H54 (cell line): ENCODE measurements at places on chromosomes 6 and 20.

DNA sequence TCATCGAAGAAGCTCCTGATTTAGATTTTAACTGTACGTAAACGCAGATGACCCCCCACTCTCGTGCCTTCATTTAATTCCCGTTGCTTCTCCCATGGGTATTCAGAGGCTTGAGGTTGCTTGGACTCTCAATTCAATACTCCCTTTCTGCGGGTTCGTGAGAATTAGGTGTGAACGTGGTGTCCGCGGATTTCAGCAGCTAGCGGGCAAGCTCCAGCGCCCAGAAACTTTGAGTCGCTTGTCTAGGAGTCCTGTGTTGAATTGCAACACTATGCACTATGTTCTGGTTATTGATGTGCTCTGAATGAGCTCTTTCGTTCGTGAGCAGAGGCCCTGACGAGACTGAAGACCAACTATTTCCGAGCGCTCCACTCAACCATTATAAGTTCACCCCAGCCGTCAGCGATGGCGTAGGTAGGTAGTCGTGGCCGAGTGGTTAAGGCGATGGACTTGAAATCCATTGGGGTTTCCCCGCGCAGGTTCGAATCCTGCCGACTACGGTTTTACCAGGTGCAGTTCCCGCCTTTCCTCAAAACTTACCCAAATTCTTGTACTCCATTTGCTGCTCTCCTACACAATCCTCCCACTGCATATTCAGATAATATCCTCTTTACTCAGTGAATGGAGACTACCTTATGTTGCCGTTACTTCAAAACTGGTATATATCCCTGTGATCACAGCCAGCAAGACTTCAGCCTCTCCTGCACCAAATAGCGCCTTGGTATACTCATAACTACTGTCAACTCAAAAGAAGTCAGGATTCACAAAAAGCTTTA, 72.6 kb upstream of the ZNF184 start:
- no peak for DNase-seq

DNA sequence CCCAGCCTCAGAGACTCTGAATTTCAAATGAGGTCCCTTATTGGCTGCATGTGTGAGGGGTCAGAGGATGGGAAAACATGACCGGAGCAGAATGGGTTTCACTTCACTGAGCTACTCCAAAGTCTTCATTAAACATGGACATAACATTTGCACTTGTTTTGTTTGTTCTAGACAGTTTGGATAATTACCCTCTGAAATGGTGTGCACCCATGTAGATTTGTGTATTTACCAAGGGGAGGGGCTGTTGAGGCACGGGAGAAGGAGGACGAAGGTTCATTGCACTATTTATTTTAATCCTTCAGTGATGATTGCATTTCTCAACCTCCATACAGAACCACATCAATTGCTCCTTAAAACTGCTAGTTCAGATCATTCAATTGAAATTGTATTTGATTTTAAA, 364.2 kb downstream of the TFAP2B start:
- no peak for DNase-seq

GRCh38 chr6:40340196-40340595, 247.0 kb downstream of the LRFN2 start:
- no peak for DNase-seq

DNA sequence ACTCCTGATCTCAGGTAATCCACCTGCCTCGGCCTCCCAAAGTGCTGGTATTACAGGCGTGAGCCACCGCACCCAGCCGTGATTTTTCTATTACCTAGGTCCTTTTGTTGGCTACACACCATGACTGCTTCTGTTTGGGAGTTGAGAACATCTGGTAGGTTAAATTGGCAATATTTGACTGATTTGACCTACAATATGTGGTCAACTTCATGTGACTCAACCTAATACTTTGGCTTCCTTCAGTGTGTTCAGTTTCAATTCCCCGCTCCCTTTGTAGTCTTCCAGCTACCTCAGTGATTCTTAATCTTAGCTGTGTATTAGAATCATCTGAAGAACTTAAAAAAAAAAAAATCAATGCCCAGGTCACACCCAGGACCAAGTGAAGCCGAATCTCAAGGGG, 47.4 kb downstream of the MYB start:
- DNase-seq, result no peak

- no peak for DNase-seq
Measured at GRCh38 chr6:127298475-127298874, 31.8 kb downstream of the RNF146 start.

- no peak for DNase-seq
Measured at GRCh38 chr6:125970760-125971159, 14.2 kb downstream of the HINT3 start.

- DNase-seq, result no peak
Measured at GRCh38 chr6:142958343-142958742, 13.4 kb upstream of the HIVEP2 start.

GRCh38 chr20:52975803-52976531, 3.8 kb downstream of the TSHZ2 start:
- no peak for DNase-seq

DNA sequence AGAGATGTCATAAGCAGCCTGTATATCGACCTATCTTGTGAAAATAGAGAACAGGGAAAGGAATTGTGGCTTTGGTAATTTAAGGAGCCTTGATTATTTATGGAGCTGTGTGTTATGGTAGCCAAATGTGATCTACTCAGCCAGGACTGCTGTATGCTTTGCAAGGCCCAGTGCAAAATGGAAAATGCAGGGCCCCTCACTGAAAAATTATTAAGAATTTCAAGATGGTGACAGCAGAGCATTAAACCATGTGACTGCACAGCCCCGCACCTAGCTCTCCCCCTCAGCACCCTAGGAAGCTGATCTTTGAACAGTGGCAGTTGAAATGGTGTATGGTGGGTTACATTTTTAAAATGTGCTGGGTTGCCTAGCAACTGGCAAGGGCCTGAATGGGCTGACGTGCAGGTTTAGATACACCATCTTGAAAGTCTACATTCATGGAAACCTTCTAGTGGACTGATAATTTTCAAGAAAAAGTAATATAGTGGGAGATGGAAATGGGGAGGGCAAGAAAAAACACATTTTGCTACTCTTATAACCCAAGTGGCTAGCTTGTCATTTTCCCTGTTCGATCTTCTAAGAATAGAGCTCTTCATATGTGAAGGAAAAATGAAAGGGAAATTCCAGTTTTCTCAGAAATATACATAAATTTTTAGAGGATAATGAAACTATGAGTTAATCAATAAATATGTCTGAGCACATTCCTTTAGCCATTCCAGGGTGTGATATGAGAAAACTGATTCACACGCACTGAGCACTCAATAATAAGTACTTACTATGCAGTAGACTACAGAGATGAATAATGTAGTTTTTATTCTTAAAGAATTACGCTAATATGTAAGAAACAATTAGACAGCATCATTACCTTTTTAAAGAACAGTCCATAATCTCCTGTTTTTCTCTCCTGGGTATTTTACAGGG, 208.0 kb downstream of the ARHGAP18 start:
- no peak for DNase-seq

GRCh38 chr6:32113386-32114352, 4.5 kb upstream of the TNXB start:
- peak; percentile 83 for DNase-seq

DNA sequence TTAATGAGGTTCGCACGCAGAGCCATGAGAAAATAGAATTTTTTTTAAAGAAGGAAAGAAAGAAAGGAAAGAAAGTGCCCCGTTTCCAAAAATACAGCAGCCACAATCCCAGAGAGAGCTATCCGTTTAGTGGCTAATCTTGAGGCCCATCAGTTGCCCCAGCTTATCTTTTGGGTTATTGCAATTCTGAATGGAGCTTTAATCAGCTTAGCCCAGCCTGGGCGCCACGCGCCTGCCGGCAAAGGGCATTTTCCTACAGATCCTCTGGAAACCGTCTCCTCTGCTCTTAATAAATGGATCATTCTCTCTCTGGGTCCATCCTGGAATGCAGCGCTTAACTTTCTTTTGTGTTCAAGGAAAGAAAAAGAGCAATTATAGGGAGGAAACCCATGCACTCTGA, 413.3 kb downstream of the MAFB start:
- no peak for DNase-seq

DNA sequence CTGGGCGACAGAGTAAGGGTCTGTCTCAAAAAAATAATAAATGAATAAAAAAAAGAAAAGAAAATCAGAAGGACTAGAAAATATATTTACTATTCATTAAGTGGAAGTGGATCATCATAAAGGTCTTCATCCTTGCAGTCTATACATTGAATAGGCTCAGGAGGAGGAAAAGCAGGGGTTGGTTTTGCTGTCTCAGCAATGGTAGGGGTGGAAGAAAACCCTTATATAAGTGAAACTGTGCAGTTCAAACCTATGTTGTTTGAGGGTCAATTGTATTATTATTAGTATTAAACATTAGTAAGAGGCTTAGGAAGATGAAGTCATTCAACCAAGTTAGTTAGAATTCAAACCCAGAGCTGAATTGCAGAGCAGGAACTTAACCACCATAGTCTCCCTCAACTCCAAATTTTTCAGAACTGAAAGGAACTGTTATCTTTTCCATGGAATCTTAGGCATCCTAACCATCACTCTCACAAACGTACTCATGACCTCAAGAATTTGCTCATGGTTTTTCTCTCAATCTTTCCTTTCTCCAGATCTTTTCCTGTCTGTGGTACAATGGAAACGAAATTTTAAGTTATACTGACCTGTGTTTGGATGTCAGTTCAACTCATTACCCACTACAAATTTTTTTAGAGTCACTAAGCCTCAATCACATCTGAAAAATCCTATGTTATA, 7.7 kb upstream of the SMIM13 start:
- peak; percentile 33 for DNase-seq

GRCh38 chr6:31965700-31966099, 6.2 kb downstream of the DXO start:
- no peak for DNase-seq

DNA sequence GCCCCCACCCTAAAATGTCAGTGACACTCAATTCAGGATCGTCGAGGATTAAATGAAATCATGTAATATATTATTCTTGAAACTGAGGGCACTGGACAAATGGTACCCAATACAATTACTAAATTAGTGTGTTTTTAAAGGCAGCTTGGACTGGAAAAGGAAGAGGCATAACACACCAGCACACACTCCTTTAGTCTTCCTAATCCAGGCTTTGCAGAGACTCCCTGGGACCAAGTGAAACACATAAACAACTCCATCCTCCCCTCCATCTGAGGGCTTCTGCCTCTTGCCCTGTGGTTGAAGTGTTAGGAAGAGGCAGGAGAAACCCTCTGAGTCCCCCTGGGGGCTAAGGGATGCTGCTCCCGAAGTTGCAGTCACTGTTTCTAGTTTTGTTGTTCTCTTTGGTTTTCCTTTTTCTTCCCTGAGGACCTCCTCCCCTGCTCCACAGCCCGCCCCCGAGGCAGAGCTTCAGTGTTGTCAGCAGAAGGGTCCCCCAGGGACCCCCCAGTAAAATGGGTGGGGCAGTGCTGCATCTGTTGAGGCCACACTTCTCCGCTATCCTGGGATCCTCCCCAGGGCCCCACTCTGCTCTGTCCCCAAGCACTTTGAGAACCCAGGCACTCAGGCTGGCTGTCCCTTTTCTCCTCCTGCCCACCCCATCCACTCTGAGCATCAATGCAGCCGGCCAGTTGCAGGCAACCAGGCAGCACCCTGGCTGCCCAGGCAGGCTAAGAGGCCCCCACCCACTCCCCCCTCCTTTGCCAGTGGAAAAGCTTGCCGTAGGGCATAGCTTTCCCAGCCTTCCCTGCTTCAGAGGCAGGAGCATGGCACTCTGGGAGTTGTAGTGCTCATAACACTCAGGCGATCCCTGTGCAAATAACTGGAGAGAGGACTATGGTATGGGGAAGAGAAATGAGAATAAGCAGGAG, 5.9 kb downstream of the TMEM63B start:
- peak; percentile 88 for DNase-seq

DNA sequence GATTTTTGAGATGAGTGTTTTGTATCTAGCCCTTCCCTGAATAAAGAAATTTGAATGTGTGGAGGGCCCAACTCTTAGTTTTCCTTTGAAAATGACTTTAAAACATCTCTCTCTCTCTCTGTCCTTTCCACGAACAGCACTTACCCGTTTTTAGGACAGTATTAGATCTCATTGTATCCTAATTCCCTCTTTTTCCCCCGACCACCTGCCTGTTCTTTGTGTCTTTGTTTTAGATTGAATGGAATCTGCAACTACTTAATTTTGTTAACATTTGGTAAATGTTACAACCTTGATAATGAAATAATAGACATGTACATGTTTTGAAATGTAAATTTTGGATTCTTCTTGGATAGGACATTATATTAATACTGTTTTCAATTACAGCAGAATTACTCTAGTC, 3.1 kb downstream of the DSP start:
- DNase-seq, result no peak

DNA sequence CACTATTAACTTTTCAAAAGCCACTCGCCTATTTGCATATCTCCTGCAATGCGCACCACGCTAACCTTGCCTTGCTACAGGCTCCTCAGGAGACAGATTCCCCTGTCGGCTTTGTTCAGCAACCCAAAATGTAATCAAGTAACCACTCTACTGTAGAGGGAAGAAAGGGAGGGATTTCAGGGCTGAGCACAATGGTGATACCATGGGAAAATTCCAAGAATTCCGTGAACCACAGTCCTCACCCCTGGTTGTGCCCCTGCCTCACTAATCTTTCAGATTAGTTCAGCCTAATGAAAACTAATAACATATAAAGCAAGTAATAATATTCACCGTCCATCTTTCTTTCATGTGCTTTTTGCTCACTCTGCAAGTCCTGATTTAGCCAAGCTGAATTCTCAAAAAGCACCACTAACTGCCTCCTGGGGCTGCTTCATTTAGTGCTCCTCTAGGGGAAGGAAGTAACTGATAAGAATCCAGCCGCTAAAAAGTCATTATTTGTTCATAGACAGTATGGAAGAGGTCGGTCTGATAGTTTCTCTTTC, 6.6 kb downstream of the CITED2 start:
- DNase-seq, result no peak

DNA sequence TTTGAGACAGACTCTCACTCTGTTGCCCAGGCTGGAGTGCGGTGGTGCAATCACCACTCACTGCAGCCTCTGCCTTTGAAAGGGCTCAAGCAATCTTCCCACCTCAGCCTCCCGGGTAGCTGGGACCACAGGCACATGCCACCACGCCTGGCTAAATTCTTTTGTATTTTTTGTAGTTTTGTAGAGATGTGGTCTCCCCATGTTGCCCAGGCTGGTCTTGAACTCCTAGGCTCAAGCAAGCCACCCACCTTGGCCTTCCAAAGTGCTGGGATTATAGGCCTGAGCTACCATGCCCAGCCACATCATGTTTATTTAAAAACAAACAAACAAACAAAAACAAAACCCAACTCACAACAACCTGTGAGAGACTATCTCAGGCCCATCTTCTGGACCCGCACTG, 29.7 kb upstream of the APCDD1L start:
- DNase-seq, result no peak

- no peak for DNase-seq
Measured at GRCh38 chr6:68628161-68628560, 6.9 kb upstream of the ADGRB3 start.

GRCh38 chr6:155883741-155884140, 428.1 kb upstream of the NOX3 start:
- DNase-seq, result no peak

GRCh38 chr6:44854712-44855443, 467.4 kb downstream of the CDC5L start:
- no peak for DNase-seq
